ENCODE measurements at places on chromosomes 7 and 10. TPM values are rescaled to one million over a fixed set of nuclear protein-coding genes. Genes with fewer than 3 reads are reported as not detected.

DNA sequence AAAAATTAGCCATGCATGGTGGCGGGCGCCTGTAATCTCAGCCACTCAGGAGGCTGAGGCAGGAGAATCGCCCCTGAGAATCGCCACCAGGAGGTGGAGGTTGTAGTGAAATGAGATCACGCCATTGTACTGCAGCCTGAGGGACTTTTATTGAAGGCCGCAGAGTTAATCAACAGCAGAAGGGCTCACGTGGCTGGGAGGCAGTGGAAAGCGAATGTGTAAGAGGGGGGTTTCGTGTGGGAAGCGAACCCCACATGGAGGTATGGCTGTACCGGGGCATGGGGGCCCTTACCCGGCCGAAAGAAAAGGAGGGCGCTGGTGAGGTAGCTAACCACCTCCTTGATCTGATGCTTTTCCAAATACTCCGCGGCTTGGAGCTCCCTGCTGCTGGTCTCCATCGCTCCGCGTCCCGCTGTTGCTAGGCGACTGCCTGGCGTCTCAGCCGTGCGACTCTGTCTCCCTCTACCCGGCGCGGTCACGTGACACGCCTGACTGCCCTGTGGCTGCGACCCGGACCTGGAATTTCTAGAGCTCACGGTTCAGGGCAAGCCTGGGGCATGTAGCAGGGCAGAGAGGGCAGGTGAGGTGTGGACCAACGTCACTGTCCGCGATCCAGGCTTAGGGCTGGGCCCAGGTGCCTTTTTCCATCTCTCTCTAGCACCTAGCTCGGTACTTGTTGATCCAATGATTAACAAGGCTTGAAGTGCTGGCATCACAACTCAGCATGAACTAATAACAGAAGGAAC lies at the start of gene EFCAB10:
TSS of gene EFCAB10 (minus strand) at position 428 of the 746 bp plus-strand sequence. CDS start at position 398, 30 bp downstream.
- peak; percentile 86 for DNase-seq

- no peak for DNase-seq
These were observed 19.5 kb downstream of the EVX1 start for GRCh38 chr7:27262121-27262520.

DNA sequence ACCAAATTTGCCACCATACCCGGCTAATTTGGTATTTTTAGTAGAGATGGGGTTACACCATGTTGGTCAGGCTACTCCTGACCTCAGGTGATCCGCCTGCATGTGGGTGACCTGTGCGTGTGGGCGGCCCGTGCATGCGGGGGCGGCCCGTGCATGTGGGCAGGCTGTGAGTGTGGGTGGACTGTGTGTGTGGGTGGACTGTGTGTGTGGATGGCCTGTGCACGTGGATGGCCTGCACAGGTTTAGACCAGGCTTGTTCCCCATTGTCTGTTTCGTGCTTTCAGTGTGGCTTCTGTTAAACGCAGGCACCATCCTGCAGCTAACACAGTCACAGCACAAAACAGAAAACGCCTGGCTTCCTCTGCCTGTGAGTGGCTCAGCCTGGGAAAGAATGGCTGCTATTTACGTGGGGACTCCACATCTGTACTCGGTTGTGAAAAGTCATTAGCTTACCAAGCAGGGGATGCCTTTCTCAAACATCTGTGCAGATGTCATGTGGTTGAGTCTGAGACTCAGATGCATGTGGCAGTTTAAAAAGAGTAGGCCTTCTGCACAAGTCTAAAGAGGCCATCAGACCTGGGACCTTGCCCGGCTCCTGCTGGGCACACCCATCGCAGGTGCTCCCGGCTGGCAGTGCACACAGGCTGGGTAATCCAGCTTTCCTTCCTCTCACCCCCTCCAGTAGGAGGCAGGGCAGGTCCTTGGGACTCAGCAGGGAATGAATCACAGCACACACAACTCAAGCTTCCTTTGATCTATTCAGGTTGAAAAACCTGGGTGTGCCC lies 91.6 kb downstream of the COBL start:
- peak; percentile 51 for DNase-seq

- DNase-seq: no peak
These were observed 12.7 kb upstream of the DMTF1 start for GRCh38 chr7:87139514-87139913.

- DNase-seq: no peak
These were observed 990.3 kb upstream of the ZNF722 start for GRCh38 chr7:63008366-63008765.

- DNase-seq: peak; percentile 68
These were observed 11.8 kb upstream of the CAMK2G start for GRCh38 chr10:73886085-73886529.

DNA sequence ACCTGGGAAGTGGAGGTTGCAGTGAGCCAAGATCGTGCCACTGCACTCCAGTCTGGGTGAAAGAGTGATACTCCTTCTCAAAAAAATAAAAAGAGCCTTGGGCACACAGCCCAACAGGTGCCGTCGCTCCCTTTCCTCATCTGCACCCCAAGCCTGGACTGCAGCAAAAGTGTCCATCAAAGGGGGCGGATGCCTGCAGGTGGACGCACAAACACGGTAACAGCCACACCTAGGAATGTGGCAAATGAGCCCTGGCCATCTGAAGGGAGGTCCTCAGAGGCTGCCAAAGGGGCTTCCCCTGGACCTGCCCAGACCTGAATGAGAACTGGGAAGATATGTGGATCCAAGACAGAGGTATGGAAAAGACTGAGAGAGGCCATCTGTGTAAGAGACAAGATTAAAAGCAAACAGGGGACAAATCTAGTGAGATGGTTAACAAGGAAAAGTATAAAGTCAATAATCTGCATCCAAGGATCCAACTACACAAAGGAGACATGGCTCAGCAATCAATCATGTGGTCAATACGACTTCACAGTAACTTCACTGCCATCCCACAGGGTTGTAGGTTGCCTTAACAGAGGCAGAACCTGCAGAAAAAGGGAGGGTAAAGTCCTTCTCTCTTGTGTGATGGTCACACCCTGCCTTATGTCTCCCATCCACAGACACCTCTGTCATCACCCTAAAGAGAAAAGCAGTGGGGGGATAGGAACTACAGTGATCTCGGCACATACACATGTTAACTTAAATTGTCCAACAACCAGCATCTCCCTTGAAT lies 25.4 kb downstream of the DRGX start:
- DNase-seq: no peak

- peak; percentile 1 for DNase-seq
These were observed 68.0 kb upstream of the PCDH15 start for GRCh38 chr10:54869022-54869421.

DNA sequence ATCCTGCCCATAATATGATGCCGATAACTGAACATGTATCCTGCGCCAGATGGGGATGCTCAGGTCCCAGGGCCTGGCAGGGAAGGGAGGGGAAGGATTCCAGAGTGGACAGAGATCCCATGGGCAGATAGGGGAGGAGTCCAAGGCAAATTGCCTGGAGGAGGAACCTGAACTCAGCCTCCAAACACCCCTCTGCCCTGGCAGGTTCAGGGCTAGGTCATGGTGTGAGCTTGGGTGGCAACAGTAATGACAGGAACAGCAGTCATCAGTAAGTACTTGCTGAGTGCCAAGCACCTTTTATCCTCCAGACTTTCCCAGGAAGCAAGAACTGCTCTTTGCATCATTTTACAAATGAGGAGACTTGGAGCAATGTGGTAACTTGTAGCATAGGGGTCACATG lies 3.8 kb upstream of the PALD1 start:
- no peak for DNase-seq

DNA sequence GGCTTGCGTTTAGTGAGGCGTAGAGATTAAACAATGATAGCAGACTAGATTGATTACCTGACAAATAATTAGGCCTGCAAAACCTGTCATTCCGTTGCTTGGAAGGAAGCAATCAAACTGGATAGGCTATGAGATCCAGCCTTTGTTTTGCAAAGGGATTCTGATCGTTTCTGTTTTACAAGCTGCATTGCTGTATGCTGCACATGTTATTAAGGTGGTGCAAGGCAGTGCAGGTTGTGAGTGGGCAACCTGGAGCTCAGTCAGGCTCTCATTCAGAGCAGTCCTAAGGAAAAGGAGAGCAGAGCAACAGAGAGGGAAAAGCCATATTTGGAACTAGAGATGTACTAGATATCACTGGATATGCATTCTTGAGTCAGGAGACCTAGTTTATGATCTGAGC lies 6.9 kb upstream of the NOBOX start:
- no peak for DNase-seq

- no peak for DNase-seq
These were observed 48.3 kb downstream of the TMEM270 start for GRCh38 chr7:73909051-73909941.

DNA sequence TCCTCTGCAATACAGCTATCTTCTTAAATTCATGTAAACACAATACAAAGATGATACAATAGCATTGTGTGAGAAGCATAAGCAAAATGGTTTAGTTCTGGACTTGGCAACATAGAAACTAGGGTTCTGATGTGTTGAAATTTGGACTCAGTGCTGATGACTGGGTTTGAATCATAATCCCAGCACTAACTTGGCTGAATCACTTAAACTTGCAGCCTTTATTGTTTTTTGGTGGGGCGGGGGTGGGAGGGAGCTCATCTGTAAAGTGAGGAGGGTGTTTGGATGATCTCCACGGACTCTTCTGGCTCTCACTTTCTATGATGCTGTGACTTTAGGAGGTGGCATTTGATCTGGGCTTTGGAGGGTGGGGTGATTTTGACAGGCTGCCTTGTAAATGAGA lies 158.2 kb downstream of the WNT2 start:
- DNase-seq: peak; percentile 53

GRCh38 chr10:63976538-63976937 lies 455.3 kb downstream of the REEP3 start:
- peak; percentile 2 for DNase-seq

GRCh38 chr7:154804449-154804848 lies 198.5 kb downstream of the PAXIP1 start:
- DNase-seq: no peak

DNA sequence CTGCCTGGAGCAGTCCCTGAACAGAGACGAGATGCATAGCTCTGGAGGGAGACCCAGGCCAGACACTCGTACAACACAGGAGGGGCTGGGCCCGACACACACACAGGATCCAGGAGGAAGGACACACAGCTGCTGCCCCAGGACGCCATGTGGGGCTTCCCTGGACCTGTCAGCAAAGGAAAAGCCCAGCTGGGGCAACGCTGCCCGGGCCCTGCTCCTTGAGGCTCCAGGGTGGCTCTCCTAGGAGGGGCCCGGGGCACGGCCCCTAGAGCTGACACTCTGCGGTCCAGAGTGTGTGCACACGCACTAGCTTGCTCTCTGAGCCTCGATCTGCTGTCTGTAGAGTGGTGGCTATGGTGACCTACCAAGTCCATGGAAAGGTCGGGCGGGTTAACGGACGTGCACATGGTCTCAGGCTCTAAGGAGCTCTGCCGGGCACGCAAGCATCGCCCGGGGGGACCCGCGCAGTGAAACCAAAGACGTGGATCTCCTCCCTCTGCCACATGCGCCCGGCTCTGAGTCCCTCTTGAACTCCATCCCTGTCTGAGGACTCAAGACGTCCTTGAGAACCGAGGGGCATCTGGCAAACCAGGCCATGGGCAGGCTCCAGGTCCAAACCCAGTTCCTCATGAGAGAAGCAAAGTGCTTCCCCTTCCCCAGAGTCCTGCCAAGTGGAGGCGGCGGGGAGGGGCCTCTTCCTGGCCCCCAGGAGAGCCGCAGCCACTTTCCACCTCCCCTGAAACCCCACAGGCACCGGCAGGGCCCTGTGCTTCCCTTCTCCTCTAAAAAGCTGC lies 279.0 kb downstream of the ELFN1 start:
- DNase-seq: no peak

- peak; percentile 86 for DNase-seq
These were observed 391.4 kb downstream of the NRG3 start for GRCh38 chr10:82266438-82266837.

Gene SLK
- 39.9 TPM for total RNA-seq

Gene SCIN
- 113 TPM for total RNA-seq

Gene NME8
- not detected for total RNA-seq

Gene SGMS1
- 59.6 TPM for total RNA-seq

Gene PKD1L1
- total RNA-seq: under 0.01 TPM

Gene ACHE
- total RNA-seq: 0.94 TPM

Gene STOX1
- total RNA-seq: 2.9 TPM

Gene CRHR2
- not detected for total RNA-seq
